ENCODE measurements at places on chromosomes 3 and 15.

- DNase-seq = no peak
Observed at GRCh38 chr15:66567897-66568296, 2.1 kb upstream of the LCTL start.

GRCh38 chr15:44542596-44542995 is 5.6 kb downstream of the EIF3J start:
- no peak for DNase-seq

- no peak for DNase-seq
Observed at GRCh38 chr3:14110699-14111098, 14.0 kb downstream of the CHCHD4 start.

DNA sequence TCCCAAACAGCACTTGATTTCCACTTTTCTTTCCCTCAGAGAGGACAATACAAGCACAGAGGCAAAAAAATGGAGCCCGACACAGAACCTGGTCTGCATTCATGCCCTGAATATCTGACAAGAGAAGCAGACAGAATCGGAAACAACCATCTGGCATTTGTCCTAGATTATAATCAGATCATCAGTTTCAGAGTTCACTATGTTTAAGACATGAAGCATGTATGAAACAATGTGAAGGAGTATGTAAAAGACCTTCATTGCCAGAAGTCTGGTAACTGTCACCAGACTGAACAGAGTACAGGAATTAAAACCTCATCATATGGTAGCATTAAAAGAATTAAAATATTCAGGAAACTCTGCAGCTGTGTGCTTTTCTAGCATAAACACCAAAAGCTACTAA is 65.0 kb downstream of the SETD2 start:
- DNase-seq = no peak

- no peak for DNase-seq
Observed at GRCh38 chr3:15493436-15493835, 28.1 kb downstream of the COLQ start.

DNA sequence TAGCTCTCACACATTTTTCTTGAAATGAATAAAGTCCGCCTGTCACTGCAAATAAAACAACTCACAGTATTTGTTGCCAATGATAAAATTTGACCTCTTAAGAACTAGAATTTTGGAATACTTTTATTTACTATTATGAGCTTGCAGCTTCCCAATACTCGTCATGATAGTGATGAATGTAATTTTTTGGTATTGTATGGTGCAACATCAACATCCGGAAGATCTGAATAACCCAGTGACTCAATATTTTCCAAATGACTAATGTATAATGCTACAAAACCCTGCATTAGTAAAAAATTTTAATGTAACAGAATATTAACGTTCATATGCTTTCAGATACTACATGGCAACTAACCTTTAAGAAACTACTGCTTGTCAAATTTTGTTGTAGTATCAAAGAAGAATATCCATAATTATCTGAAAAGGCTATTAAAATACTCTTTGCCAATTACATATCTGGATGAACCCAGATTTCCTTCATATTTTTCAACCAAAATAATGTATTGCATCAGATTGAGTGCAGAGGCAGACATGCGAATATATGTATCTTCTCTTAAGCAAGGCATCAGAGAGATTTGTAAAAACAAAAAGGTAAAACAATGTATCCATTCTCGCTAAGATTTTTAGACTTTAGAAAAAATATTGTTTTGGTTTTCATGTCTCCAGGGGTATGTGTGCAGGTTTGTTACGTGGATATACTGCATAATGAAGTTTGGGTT is 95.3 kb downstream of the IGF2BP2 start:
- no peak for DNase-seq

DNA sequence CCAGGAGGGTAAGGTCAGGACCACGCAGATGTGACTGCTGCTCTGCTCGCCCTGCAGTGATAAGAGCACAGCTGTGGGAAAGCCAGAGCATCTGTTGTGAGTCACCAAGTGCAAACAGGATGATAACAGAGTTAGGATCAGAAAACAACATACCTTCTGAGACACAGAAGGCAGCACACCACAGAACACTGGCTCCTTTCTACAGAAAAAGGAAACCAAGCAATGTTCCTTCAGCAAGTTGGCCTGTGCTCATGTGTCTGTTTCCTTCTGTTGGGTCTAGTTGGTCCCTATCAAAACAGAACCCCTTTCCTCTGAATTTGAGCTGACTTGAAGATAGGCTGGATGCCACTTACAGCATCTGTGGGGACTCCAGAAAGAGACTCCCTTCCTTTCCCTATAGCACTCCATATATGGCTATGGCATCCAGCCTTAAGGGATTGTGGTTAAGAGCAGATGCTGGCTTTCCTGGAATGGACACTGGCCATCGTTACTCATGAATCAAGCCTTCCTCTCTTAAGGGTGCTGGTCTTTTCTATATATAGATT is 440.7 kb upstream of the THBS1 start:
- no peak for DNase-seq

- DNase-seq = no peak
Observed at GRCh38 chr3:191455257-191455952, 5.6 kb upstream of the PYDC2 start.

- DNase-seq = no peak
Observed at GRCh38 chr15:94736236-94736635, 504.9 kb downstream of the MCTP2 start.

DNA sequence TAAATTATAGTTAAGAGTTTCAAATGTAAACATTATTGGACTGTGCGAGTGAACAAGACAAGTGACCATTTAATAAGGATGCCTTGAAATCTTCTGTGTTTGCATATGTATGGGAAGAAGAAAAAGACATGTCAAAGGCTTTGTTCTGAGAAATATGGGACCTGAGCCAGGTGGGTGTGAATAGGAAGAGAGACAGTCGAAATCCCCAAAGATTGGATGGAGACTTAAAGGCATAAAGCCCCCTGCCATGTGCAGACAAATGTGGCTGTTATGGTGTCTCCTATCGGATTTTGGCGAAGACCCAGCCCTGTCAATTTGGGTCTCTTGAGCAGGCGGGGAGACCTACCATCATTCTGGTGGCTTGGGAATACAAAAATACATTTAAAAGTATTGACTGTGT is 16.9 kb downstream of the FXR1 start:
- DNase-seq = no peak

DNA sequence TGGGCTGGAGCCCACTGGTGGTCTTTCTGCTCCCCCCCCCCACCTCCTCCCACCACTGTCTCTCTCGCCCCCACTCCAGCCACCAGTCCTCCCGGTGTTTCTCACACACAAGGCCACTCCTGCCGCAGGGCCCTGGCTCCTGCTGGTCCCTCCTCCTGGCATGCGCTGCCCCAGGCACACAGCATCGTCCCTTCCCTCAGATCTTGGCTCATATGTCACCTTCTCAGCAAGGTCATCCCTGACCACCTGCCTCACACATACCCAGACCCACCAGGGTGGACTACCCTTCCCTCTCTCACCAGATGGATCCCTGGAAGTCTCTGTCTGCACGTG is 101.5 kb upstream of the IQSEC1 start:
- no peak for DNase-seq

- DNase-seq = no peak
Observed at GRCh38 chr3:87595798-87596197, 319.4 kb upstream of the POU1F1 start.

GRCh38 chr3:122299215-122299614 is 25.8 kb upstream of the CSTA start:
- no peak for DNase-seq

DNA sequence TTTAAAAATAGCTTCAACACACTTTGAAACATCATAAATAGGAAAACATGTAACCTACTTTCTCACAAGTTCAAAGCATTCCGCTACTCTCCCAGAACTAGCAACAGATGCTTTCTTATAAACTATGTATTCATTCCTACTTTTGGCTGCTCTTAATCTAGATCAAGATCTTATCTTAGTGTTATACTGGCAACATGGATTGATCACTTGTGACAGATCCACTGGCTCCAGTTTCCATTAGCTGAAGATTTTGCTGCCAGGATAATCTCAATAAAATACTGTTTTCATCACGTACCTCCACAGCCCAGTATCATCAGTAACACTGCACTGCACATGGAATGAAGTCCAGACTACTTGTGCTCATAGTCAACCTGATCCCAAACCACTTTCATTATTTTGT is 491.7 kb upstream of the AGTR1 start:
- DNase-seq = no peak

GRCh38 chr15:26421065-26421464 is 351.8 kb downstream of the GABRB3 start:
- no peak for DNase-seq

GRCh38 chr3:17006132-17006852 is 121.5 kb downstream of the PLCL2 start:
- no peak for DNase-seq

DNA sequence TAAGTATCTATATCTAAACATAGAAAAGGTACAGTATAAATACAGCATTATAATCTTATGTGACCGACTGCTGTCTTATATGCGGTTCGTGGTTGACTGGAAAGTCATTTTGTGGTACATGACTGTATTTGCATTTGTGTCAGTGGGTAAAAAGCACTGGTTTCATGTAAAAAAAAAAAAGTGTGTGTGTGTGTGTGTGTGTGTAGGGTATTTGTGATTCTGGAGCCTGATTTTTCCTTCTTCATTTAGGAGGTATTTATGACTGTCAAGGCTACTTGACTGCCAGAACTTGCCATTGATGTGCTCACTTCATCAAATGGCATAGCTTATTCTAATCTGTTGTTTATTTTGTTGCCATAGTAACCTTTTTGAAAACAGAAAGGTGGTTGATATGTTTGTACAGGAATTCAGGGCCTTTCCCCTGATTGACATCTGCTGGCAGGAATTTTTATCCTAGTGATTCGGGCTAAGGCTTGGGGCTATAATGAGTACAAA is 63.2 kb downstream of the AKAP13 start:
- no peak for DNase-seq

DNA sequence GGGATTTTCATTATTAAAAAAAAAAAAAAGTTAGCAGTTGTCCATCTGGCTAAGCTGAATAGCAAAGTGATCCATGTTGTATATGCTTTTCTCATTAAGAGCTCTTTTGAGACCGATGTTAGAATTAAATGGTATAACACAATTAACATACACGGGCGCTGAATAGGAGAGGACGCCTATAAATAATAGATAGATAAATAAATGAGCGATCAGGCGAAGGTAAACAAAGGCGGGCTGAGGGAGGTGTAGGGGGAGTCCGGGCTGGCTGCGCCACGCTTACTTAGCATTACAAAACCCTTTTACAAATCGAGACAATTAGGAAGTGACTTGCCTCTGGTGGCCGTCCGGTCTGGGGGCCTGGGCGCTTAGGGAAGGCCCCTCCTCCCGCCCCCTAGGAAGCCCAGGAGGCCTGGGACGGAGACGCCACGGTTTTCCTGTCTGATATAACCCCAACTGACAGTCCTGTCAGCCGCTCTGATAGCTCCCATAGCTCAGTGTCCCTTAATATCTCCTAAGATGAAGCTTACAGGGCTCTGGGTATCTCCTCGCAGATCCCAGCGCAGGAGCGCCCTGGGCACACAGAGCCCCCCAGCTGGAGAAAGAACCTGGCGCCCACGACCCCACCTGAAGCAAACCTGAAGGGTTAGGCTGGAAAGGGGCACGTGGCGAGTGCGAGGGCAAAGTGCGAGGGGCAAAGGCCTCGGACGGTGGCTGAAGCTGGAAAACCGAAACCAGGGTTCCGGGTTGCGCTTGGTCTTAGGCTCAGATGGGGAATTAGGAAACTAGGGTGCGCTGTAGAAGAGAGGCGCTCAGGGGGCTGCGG is 3.6 kb downstream of the SOX14 start:
- DNase-seq = no peak

- no peak for DNase-seq
Observed at GRCh38 chr15:84817466-84818081, 418 bp downstream of the ALPK3 start.

- no peak for DNase-seq
Observed at GRCh38 chr3:22245811-22246583, 495.0 kb upstream of the ZNF385D start.

- no peak for DNase-seq
Observed at GRCh38 chr3:49378249-49378895, 20.2 kb upstream of the GPX1 start.

- DNase-seq = no peak
Observed at GRCh38 chr3:167106456-167106855, 273.6 kb downstream of the ZBBX start.

DNA sequence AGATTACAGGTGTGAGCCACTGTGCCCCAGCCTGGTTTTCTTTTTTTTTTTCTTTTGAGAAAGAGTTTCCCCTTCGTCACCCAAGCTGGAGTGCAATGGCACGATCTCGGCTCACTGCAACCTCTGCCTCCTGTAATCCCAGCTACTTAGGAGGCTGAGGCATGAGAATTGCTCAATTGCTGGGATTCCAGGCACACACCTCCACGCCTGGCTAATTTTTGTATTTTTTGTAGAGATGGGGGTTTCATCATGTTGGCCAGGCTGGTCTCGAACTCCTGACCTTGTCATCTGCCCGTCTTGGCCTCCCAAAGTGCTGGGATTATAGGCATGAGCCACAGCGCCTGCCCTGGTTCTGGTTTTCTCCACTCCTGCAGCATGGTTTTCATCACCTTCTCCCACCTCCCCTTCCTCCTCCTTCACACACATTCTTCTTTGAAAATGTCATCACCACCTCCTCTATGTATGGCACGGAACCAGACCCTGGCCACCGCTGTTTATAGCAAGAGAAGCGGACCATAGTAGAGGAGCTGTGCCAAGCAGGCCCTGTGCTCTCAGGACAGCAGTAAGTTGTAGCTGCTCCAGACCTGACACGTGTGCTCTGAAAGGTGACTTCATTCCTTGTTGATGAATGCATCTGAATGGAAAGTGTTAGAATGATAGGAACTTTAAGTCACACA is 14.6 kb upstream of the AHSG start:
- DNase-seq = no peak

DNA sequence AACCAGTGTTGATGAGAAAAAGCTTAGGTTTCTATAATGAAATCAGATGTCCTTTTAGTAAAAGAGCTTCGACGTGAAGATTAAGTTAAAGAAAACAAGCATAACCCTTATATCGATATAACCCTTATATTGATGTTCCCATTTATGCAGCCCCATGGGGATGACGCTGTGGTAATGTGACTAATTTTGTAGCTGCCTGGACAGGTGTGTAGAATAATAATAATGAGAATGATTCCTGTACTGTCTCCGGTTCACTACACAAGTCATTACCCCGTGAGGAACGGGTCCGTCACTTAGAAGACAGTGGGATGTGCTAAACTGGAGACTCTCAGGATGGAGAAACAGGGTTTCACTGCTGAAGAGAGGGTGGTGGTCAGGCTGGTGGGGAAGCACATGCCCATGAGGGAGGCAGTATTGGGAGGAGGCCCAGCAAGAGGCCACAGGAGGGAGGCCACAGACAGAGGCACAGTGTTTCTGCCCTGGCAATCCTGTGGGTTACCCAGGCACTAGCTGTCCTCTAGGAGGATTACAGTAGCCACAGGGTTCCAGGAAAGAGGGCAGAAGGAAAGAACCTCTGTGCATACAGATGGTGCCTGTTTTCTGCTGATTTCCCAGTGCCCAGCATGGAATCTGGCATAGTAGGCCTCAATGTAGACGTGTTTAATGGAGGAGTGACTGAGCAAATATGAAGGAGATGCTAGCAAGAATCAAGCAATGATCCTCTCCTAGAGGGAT is 191.1 kb upstream of the TSC22D2 start:
- no peak for DNase-seq

- no peak for DNase-seq
Observed at GRCh38 chr3:94001827-94002495, 22.0 kb downstream of the ARL13B start.

All from stimulated activated CD8-positive, alpha-beta memory T cell treated with anti-CD3 and anti-CD28 coated beads, Interleukin-2, amount 100 ng/mL, for 1 hour (primary cell).